ENCODE measurements at places on chromosomes 5 and 9.

GRCh38 chr9:3277200-3277599 lies 248.6 kb downstream of the RFX3 start:
- no peak for DNase-seq

- DNase-seq, result no peak
Observed at GRCh38 chr9:85377731-85378289, 363.9 kb downstream of the AGTPBP1 start.

GRCh38 chr5:96530901-96531300 lies 97.9 kb upstream of the PCSK1 start:
- no peak for DNase-seq

GRCh38 chr5:142358648-142359047 lies 33.8 kb upstream of the SPRY4 start:
- DNase-seq, result no peak

- DNase-seq, result no peak
Observed at GRCh38 chr5:158382473-158382872, 523.5 kb upstream of the CLINT1 start.

DNA sequence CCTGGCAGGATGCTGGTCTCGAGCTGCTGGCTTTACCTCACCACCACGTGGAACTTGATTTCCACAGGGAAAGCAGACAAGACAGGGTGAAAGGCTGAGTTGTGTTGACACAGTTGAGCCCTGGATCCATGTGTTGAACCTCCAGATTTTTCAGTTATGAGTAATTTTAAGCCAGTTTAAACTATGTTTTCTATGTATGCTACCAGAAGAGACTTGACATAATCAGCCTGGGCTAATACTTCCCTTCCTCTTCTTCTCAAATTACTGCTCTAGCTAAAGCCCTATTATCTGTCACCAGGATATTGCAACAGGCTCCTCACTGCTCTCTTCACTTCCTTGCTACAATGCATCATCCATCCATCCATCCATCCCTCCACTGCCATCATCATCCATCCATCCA lies 12.0 kb upstream of the PHYKPL start:
- DNase-seq, result no peak

- DNase-seq, result no peak
Observed at GRCh38 chr9:78320875-78321496, 24.1 kb downstream of the PSAT1 start.

DNA sequence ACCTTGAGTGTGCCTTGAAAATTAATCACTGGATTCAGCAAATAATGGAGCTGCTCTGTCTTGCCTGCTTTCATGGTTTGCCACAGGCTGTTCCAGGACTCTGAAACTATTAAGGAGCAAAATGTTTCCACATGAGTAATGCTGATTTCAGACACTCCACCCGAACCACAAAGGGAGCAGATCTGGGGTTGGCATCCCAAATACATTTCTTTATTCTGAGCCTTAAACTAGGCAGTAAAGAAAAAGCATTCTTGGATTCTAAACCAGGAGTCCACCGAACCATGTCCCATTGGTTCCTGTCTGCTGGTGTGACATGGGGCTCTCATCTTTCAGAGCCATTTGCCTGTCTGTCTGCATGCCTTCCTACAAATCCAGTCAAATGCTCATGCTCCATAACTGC lies 10.1 kb upstream of the C1QTNF3 start:
- DNase-seq, result no peak

DNA sequence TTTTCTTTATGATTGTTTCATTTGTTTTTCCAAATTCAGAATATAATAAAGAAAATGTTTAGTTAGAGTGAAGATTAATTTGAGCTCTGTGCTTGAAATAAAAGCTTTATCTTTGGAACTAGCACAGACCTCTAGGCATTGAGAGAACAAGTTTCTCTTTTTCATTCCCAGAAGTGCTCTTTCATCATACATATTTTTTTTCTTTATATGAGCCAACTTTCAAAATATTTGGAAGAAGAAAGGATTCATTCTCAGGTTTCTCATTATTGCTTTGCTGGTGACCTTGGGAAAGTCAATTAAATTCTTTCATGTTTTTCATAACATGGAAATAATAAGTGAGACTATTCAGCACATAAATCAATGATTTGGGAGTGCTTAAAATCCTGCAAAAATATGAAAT lies 16.8 kb downstream of the CTXN3 start:
- DNase-seq, result no peak

- DNase-seq, result no peak
Observed at GRCh38 chr5:155258161-155258560, 244.6 kb downstream of the KIF4B start.

DNA sequence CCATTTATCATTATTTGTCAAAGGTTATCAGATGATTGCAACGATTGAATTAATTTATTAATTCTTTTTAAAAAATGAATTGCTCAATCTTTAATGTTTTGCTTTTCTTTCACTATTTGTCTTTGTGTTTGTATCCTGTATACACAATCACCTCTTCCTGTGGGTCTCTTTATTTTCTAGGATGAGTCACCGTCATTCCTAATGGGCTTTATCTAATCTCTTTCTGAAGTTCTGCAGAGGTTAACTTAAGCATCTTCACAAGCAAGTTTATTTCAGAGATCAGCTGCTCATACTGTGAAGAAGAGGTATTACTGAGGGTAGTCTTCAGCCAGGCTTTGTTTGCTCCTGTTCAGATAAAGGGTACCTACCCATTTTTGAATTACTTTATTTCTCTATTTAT lies 323.9 kb downstream of the NNT start:
- no peak for DNase-seq

DNA sequence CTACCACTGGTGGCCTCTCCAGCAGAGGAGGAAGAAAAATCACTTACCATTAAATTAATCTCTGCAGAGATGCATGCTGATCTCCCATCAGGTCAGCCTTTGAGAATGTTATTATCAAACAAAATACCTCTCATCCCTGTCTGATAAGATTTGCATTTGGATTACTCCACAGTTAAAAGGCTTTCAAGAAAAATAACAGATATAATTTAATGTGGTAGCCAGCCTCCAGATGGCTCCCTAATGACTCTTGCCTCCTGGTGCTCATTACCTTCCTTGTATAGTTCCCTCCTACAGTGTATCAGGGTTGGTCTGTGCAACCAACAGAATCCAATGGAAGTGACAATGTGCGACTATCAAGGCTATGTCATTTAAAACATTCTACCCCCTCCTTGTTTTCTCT lies 63.6 kb upstream of the TNPO1 start:
- no peak for DNase-seq

- DNase-seq, result no peak
Observed at GRCh38 chr5:180636403-180637075, 12.9 kb downstream of the FLT4 start.

- DNase-seq, result no peak
Observed at GRCh38 chr9:120386390-120387131, 193.4 kb downstream of the CDK5RAP2 start.

DNA sequence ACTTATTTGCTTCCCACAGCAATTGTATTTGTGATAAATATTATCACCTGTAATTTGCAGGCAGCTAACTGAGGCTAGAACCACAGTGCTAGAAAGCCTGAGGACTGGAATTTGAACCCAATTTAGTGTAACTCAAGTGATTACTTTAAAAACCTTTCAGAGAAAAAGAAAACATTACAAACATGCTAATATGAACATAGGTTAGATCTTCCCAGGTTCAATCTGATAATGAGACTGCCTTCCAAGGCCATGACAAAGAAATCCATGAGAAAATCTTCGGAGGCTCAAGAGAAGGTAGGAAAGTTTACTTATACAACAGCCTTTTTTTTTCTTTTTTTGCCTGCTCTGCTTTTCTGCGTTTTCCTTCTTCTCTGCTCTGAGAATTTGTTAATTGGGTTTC lies 620.6 kb upstream of the CCNG1 start:
- no peak for DNase-seq

GRCh38 chr5:160516696-160517530 lies 95.3 kb downstream of the PTTG1 start:
- no peak for DNase-seq

GRCh38 chr9:82334286-82334685 lies 345.7 kb downstream of the SPATA31D1 start:
- no peak for DNase-seq

GRCh38 chr5:56803025-56803424 lies 12.3 kb upstream of the MAP3K1 start:
- DNase-seq, result no peak

GRCh38 chr5:77321793-77322394 lies 111.4 kb downstream of the PDE8B start:
- DNase-seq, result no peak

GRCh38 chr5:177515580-177515979 lies 1.2 kb downstream of the DDX41 start:
- DNase-seq, result no peak

- DNase-seq, result no peak
Observed at GRCh38 chr9:24881361-24881760, 335.7 kb upstream of the IZUMO3 start.

- DNase-seq, result no peak
Observed at GRCh38 chr9:4334410-4334813, 34.5 kb upstream of the GLIS3 start.

Data from stimulated activated CD8-positive, alpha-beta memory T cell treated with anti-CD3 and anti-CD28 coated beads, Interleukin-7, amount 100 ng/mL, for 1 hour (primary cell).